PC-3 (cell line): ENCODE measurements at places on chromosomes 7 and 10. TPM values are rescaled to one million over a fixed set of nuclear protein-coding genes. Genes with fewer than 3 reads are reported as not detected.
A peak's percentile ranks its signal among the peaks of the same experiment; 100 is the strongest.

DNA sequence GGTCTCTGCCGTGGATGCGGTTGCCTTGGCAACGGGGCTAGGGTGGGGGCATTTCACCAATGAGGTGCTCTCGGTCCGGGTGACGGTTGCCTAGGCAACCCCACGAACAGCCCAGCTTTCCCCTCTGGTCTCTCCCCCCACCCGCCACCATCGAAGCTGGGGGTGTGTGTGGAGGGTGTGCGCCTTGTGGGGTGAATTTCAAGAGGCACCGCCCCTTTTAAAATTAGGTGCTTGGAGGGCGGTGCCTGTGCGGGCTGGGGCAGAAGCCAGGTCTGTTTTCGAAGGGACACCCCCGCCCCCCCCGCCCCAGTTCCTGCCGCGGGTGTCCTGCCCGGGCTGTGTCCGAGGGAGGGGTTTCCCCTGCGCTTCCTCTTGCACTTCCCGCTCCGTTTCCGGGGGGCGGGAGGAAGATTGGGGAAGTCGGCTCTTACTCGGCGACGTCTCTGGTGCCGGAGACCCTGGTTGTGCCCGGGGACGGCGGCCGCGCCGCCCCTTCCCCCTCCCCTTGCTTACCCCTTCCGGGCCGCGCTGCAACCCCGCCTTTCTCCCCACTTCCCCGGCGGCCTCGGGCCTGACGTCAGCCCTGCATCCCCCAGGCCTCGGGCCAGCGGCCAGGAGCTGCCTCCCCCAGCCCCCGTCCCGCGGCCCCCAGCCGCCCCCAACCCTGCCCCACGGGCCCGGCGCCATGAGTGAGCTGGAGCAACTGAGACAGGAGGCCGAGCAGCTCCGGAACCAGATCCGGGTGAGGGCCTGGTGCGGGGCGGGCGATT, 2.2 kb downstream of the GNB2 start:
- no peaks in the 10 kb centered on the region for H3K27me3 ChIP-seq
- H3K4me1 ChIP-seq, result no peaks in the 10 kb centered on the region
- H3K4me3 ChIP-seq, result peak overlapping the region; percentile 100
- DNase-seq, result peak; percentile 49

DNA sequence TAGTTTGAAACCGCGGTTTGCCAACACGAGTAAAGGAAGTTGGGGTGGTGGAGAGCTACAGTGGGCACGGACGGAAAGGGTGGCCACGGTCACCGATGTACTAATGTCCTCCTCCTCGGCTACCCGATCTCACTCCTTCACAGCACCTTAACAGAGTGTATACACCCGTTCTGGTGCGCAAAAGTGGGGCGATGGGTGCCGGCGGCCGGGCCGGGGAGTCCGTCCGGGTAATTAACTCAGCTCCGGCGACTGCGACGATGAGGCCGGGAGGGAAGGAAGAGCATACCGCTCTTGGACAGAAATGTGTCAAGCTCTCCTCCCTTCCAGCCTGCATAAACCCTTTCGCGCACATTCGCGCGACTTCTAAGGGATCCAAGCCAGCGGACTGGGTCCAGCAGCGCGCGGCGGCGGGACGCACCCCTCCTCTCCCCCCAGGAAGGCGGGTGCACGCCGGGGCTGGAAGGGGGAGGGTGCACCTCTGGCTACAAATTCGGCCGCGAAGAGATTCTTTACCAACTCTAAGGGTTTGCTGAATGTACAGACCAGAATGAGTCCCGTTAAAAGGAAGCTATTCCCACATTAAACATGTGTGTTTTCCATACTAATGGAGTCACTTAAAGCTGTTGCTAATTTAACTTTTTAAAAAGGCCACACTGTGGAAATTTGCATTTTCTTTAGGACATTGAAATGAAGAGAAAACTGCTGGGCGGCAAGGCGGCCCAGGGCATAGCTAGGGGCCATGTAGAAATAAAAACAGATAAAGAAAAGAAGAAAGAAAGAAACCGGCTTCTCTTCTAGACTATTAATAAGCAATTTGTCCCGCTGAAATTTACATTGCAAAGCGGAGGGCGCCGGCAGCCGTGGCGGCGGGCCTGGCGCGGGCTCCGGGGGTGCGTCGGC, 6.6 kb upstream of the EBF3 start:
- H3K36me3 ChIP-seq, result no peaks in the 10 kb centered on the region
- H3K27ac ChIP-seq, result no peak overlapping the region
- DNase-seq, result no peak
- no peak overlapping the region for H3K4me3 ChIP-seq
- H3K4me1 ChIP-seq, result peaks cover 6% of the 10 kb centered on the region

Gene SPDYE8
- not detected in 2 replicates for total RNA-seq

Gene WNT8B
- 0.29 TPM in 1 of 2 replicates, not detected in the other for total RNA-seq

Gene HERPUD2
- 11.5 and 11.7 TPM in 2 replicates for total RNA-seq

- no peaks in the 10 kb centered on the region for H3K36me3 ChIP-seq
- H3K27ac ChIP-seq, result no peak overlapping the region
- H3K4me1 ChIP-seq, result no peaks in the 10 kb centered on the region
- DNase-seq, result no peak
Observed at GRCh38 chr7:156993925-156994235, 16.6 kb downstream of the MNX1 start.

GRCh38 chr10:17989908-17990767, 38.4 kb downstream of the SLC39A12 start:
- no peaks in the 10 kb centered on the region for H3K36me3 ChIP-seq
- H3K4me1 ChIP-seq, result peaks cover 11% of the 10 kb centered on the region
- H3K27ac ChIP-seq, result peak overlapping the region; percentile 64
- no peak overlapping the region for H3K4me3 ChIP-seq

Gene VENTX
- total RNA-seq, result not detected in 2 replicates

Gene BEND7
- total RNA-seq, result 1.2 and 2.6 TPM in 2 replicates

Gene SVOPL
- total RNA-seq, result not detected in 2 replicates

Gene ANKRD61
- total RNA-seq, result 0.23 and 0.26 TPM in 2 replicates

Gene EBLN1
- not detected in 2 replicates for total RNA-seq
